ENCODE measurements at places on chromosomes 6 and 20. TPM values are rescaled to one million over a fixed set of nuclear protein-coding genes. Genes with fewer than 3 reads are reported as not detected.

DNA sequence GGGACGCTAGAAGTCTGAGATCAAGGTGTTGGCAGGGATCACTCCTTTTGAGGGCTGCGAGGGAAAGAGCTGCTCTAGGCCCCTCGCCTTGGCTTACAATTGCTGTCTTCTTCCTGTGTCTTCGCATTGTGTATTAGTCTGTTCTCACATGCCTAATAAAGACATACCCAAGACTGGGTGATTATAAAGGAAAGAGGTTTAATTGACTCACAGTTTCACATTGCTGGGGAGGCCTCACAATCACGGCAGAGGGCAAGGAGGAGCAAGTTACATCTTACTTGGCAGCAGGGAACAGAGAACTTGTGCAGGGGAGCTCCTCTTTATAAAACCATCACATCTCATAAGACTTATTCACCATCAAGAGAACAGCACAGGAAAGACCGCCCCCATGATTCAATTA, 102.5 kb upstream of the ASF1A start:
- no peak for DNase-seq

GRCh38 chr6:166379800-166380199, 2.9 kb downstream of the MPC1 start:
- no peak for DNase-seq

DNA sequence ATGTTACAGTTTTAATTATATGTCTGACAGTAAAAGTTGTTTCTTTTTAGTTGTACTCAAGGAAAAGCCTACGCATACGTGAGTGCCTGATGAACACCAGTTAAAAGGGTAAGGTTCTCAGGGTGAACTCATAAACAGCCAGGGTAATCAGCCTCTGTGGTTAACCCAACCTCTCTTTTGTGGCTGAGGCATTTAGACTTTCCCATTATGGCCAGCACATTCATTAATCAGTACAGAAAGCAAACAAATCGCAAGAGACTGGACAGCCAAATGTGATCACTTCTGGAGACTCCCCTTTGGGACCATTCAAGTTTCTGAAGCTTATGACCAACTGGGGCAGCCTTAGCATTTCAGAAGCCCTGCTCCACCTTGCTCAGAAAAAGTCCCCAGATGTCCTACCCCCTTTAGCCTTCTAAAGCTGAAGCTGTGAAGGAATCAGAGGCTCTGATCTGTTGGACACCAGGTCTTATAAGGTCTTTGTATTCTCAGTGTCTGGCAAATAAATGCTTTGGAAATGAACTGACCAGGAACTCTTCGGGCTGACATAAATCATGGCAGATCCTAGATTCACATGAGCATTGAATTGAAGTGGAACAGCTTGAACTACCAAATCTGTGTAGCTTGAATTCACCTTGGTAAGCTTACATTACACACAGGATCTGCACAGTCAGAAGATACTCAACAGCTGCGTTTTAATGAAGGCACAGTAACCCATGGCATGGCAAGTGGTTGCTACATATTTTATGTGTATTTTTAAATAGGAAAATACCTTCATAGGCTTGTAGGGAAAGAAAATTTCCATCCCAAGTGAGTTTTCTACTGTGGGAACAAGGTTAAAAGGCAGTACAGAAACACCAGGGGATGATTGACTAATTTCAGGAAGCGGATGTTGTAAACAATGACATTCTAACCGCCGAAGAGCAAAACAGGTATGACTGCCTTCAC, 18.7 kb downstream of the IL20RA start:
- no peak for DNase-seq

DNA sequence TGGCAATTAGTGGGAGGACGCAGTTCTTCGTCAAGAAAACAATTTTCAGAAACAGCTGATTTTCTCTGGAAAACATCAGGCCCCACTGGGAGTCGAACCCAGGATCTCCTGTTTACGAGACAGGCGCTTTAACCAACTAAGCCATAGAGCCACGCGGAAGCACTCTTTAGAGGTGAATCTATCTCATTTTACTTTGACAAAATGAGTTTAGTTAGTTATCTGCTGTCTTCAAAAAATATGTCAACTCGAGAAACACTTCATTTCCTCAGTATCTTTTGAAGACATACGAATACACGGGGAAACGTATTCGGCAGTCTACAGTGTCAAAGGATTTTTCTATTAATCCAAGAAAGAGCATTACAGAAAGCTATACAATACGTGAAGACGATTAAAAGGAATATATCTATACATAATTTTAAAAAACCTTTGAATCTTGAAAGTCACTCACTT, 26.7 kb downstream of the GPX6 start:
- DNase-seq: no peak

GRCh38 chr20:32969356-32970114, 34.7 kb downstream of the SUN5 start:
- DNase-seq: no peak

GRCh38 chr6:2875359-2876191, 27.5 kb downstream of the SERPINB9 start:
- DNase-seq: peak; percentile 75

Gene CRIP3
- not detected for total RNA-seq

Gene OR2H1
- total RNA-seq: not detected

Gene SYNJ2
- 3.0 TPM for total RNA-seq

Gene ESF1
- 5.7 TPM for total RNA-seq

Gene LST1
- 21.4 TPM for total RNA-seq

Gene SIRPB1
- total RNA-seq: 0.43 TPM

Data from ascending aorta (tissue), 2 donors.